ENCODE measurements at places on chromosomes 1 and 21.
A peak's percentile ranks its signal among the peaks of the same experiment; 100 is the strongest.

- no peak for DNase-seq
Measured at GRCh38 chr1:93584261-93585003, 97.2 kb downstream of the BCAR3 start.

DNA sequence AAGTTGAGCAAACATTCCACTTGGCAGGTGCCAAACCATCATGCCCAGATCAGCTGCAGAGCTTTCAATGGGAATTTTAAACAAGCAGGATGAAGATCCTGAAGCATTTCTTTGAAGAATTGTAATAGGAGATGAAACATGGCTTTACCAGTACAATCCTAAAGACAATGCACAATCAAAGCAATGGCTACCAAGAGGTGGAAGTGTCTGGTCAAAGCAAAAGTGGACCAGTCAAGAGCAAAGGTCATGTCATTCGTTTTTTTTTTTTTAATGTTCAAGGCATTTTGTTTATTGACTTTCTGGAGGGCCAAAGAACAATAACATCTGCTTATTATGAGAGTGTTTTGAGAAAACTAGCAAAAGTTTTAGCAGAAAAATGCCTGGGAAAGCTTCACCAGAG, 3.0 kb upstream of the NDUFS5 start:
- DNase-seq = no peak

GRCh38 chr1:95002540-95003432, 70.0 kb downstream of the ALG14 start:
- no peak for DNase-seq

DNA sequence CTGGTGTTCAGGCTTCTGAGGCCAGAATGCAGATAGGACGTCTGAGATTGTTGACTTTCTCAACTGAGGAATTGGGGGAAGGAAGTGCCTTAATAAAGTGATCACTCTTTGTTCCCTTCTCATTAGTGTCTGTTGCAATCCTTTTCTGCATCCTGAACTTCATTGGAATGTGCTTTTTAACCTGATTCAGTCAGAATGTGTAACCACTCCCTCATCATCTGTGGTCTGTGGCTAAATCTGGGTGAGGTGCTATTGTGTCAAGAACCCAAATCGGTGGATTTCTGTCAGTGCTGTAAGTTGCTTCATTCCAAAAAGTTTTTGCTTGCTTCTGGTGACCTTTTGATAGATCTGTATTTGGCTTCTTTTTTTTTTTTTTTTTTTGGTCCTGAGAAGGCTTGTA, 38.2 kb downstream of the ARID1A start:
- DNase-seq = peak; percentile 57

DNA sequence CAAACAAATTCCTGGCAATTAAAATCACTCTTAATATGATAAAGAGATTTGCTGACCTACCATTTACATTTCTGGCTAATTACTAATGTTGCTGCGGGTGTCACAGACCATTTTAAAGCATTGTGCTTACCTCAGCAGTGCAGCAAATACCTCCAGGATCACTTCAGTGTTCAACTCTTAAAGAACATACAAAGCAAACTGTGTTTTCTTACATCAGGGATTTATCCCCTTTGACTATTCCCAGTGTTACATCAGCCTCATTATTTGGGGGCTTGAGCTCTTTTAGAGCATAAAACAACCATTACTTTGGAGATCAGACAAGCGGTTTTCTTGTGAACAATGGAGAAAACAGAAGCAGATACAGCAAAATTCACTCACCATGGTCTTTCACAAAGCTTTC, 185.4 kb downstream of the LYPLAL1 start:
- no peak for DNase-seq

- peak; percentile 92 for DNase-seq
Measured at GRCh38 chr21:36297938-36298572, 21.9 kb upstream of the MORC3 start.

GRCh38 chr21:29287383-29287782, 11.3 kb upstream of the BACH1 start:
- DNase-seq = no peak

DNA sequence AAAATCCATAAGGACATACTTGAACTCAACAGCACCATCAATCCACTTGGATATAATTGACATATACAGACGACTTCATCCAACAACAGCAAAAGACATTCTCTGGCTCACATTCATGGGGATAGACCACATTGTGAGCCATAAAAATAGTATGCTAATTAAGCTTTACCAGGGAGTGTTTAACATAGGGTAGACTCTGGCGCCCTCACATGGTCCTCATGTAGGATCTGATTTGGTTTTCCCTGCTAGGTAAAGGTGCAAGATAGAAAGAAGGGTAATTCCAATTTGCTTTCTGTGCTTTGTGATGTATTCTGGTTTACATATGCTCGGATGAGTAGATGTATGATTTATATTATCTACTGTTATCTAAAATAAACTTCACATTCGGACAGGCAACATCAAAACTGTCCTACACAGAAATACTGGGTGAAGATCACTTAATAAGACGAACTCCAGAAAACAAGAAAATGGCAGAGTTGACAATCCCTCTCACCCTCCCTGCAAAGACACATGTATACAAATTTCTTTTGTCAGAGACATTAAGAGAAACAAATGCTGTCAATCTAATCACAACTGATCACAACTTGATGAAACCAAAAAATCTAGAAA, 27.7 kb downstream of the CR1L start:
- peak; percentile 10 for DNase-seq

- DNase-seq = peak; percentile 27
Measured at GRCh38 chr1:96845464-96845863, 123.9 kb downstream of the PTBP2 start.

DNA sequence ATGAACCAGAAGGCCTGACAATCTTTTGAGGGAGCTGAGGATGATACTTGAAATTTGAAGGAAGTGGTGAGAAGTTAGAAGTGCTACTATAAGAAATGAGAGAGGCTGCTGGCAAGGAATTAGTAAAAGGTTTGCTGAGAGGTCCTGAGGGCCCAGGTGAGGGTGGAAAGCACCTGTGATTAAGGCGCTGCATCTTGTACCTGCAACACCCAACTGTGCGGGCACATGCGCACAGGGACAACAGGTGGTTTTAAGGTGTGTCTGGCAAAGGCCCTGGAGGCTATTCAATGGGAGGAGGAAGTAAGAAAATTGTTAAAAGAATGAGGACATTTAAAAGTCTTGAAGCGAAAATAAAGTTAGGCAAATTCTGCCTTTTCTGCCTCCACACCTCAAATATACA, 349.3 kb downstream of the RGS7 start:
- DNase-seq = no peak

- no peak for DNase-seq
Measured at GRCh38 chr1:228352677-228353481, 53.8 kb downstream of the TRIM11 start.

DNA sequence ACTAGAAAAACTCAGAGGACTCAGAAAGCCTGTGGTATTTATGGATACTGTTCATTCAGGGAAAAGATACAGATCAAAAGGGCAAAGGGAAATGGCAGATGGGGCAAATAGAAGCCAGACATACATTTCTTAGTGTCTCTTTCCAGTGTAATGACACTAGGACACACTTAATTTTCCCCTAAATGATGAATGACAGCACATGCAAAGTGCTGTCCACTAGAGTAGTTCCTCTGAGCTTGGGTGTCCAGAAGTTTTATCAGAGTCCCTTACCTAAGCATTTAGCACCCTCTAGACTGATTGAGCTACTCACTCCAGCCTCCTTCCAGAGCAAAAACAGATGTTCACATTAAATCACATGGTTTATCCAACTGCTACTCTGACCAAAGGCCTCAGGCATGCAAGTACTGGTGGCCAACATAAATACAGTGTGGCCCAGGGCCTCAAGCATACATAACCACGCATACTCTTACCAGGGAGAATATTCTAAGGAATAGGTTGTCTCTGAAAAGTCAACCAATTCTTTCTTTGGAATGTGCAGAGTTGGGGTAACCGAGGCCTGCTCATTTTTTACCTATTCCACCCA, 166.9 kb downstream of the NCAM2 start:
- DNase-seq = no peak

DNA sequence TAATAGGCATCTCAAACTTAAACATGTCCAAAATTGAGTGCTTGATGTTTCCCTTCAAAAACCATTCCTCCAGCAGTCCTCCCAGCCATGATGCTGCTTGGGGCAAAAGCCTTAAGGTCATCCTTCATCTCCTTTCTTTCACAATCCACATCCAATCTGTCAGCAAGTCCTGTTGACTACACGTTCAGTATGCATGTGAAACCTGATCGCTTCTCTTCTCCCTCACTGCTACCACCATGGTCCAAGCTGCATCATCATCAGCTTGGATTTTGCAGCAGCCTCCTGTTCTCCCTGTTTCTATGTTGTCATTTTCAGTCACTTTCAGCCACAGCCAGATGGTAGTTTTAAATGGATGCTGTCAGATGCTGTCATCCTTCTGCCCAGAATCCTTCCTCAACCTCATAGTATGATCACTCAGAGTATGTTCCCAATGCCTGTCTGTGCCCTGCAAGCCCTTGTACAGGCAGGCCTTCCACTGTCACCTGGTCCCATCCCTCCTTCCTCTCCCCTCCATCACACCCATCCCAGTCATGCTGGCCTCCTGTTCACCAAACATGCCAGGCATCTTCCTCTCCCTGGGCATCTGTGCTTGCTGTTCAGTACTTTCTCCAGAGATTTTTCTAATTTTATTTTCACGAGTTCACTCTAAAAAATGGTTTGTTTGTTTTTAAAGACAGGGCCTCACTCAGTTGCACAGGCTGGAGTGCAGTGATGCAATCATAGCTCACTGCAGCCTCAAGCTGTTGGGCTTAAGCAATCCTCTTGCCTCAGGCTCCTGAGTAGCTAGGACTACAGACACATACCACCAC, 66.0 kb downstream of the SYDE2 start:
- DNase-seq = no peak

DNA sequence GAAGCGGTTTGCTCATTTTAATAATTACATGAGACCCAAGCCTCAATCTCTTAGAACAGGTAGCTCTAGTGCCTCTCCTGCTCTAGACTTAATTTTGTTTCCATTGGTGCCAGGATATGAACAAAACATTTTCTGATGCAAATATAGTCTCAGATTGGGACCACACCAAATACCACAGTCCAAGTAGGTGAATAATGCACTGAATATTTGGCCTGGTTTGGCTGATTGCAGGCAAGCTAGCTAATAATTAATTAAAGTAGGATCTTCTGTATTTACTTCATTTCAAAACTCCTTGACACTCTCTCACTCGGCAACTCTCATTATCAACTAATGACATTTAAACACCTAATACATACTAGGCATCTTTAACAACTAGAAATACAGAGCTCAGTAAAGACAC, 219.6 kb downstream of the LTN1 start:
- DNase-seq = no peak

- no peak for DNase-seq
Measured at GRCh38 chr1:19398309-19398760, 86.2 kb downstream of the SLC66A1 start.

GRCh38 chr1:94543893-94544635, 2.5 kb upstream of the F3 start:
- no peak for DNase-seq

DNA sequence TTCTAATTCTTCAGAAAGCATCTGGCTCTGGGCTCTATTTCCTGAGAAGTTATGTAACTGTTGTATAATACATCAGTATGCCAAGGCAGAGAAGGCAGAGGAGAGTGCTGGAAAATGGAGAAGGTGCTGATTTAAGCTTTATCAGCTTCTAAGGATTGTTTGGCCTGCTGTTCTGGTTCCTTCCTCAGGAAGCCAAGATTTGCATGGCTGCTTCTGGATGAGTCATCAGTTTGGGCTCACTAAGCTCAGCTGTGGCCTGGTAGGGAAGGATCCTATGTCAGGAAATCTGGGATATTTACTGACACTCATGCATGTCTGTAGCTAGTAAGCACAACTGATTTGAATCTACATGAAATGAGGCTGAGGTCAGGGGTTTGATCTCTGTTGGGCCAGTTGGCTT, 73.2 kb upstream of the ADGRL4 start:
- no peak for DNase-seq

DNA sequence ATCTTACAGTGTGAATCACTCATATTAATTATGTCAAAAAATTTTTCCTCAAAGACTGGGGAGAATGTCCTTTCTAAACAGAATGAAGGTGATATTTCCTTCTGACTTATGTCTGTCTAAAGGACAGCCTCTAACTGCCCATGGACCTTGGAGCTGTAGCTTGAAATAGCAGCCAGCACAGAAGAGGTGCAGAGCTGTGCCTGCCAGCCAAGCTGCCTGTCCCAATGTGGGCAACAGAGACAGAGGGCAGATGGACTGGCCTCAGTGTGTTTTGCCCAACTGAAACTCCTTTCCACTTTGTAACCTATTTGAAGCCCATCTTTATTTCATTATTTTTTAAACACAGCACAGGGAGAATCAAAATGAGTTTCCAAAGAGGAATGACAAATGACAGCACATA, 97.6 kb upstream of the DYNLT5 start:
- DNase-seq = no peak

DNA sequence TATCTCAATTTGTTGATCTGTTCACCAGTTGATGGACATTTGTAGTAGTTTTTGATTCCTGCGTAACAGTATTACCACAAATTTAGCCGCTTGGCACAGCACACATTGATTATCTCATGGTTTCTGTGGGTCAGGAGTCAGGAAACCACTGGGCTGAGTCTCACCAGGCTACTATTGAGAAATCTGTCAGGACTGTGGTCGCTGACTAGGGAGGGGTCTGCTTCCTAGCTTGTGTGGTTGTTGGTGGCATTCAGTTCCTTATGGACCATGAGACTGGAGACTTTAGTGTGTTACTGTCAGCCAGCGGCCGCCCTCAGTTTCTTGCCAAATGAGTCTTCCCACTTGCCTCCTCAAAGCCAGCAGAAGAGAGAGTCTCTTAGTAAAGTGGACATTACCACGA, 9.8 kb downstream of the PEX14 start:
- no peak for DNase-seq

DNA sequence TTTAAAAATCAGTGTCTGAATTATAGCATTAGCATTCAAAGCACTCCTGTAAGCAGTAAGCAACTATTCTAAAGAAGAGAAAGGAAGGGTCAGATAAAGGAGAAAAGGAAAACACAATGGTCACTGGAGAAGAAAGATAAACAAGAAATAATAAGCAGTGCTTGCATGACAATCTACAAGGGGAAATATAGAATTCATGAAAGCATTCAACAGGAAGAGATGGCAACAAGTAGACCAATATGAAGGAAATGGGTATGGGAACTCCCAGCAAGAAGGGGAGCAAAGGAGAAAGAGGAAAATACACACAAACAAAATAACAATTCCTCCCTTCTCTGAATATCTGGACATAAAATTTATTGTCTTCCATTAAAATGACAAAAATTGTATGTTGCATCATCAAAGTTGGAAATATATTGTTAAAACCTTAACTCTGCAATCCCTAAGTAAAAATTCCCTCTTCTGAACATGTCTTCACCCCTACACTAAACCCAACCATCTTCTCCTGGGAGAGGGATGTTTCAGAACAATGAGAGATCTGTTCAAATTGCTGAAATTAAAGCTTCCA, 206.3 kb upstream of the SAMSN1 start:
- no peak for DNase-seq

GRCh38 chr1:15155888-15156741, 2.6 kb downstream of the TMEM51 start:
- peak; percentile 10 for DNase-seq

DNA sequence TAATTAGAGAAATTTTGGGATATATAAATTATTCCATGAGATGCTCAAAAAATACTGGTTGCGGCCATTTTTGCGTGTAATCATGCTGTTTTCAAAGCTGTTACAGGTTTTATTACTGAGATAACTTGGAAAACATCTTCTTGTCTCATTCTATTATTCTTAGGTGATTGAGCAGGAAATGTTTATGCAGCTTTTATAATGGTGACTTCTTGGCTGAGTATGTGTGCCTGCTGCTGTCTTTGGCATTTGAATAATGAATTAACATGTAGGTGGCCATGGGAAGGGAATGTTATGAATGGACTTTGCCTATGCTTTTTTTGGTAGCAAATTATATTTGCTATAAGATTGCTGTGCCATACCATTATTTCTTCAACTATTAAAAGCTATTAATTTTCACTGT, 52.5 kb downstream of the RASAL2 start:
- no peak for DNase-seq

All from activated CD4-positive, alpha-beta T cell treated with anti-CD3 and anti-CD28 coated beads, Interleukin-10, Interleukin-2, amounts not matched to agents 100 ng/mL and 50 ng/mL, durations not matched to agents 16 hours and 8 hours (primary cell).